ENCODE measurements at places on chromosomes 6 and 20.

- no peak for DNase-seq
Observed at GRCh38 chr20:53099856-53100255, 127.7 kb downstream of the TSHZ2 start.

- DNase-seq, result no peak
Observed at GRCh38 chr6:130070792-130071191, 52.4 kb downstream of the L3MBTL3 start.

GRCh38 chr6:100234625-100235024, 230.1 kb downstream of the SIM1 start:
- DNase-seq, result no peak

GRCh38 chr6:90274451-90275030, 22.1 kb downstream of the BACH2 start:
- no peak for DNase-seq

DNA sequence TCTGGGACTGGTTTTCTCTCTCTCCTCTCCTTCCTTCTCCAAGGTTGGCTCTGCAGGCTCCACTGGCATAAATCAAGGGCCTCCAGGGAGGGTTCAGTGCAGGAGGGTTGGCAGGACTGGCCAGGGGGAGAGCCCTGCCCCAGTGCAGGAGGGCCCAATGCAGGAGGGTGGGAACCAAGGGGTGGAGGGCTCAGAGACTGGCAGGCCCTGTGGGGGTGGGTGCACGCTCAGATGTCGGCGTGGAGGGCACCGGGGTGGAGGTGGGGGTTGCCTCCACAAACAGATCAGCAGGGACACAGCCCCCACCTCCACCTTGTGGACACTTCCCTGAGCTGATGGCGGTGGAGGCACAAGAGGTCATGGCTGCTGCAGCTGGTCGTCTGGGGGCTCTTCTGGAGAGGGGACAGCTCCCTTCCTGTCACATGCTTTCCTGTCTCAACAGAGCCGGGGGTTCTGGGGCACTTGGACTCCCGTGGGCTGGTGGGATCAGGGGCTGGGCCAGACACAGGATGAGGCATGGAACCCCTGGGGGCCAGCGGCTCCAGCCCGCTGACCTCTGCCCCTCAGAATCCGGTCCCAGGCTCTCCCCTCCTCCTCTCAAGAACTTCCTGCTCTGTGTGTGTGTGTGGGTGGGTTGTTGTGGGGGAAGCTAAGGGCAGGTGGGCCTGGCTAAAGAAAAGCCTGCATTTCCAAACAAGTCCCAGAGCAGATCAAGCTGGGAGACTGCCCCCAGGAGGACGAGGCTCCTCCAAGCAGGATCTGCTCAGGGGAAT, 2.7 kb upstream of the ABHD16B start:
- peak; percentile 66 for DNase-seq

DNA sequence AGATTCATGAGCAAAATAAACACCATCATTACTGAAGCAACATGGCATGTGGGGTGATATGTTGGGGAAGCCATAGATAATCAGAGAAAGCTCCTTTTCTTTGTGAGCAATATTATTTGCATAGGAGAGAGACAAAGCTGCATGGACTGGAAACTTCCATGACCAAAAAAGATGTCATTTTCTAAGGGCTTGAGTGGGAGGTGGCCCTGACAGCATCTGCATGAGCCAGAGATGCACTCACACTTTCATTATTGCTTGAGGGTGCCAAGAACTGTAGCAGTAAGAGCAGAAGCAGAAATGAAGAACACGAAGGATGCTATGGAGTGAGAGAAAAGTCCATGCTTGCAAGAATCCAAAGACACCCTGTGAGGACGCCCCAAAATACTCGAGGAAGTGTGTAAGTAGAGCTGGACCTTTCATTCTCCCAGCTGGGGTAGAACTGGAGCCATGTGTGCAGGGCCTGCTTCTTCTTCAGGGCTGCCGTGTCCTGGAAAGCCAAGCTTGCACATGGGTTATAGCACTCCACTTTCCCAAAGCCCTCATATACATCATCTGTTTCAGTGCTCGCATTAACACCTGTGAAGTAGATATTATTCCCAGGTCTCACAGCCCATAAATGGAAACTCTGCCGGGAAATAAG, 851.2 kb downstream of the DHX35 start:
- no peak for DNase-seq

GRCh38 chr20:16533502-16533901, 39.7 kb downstream of the KIF16B start:
- no peak for DNase-seq

DNA sequence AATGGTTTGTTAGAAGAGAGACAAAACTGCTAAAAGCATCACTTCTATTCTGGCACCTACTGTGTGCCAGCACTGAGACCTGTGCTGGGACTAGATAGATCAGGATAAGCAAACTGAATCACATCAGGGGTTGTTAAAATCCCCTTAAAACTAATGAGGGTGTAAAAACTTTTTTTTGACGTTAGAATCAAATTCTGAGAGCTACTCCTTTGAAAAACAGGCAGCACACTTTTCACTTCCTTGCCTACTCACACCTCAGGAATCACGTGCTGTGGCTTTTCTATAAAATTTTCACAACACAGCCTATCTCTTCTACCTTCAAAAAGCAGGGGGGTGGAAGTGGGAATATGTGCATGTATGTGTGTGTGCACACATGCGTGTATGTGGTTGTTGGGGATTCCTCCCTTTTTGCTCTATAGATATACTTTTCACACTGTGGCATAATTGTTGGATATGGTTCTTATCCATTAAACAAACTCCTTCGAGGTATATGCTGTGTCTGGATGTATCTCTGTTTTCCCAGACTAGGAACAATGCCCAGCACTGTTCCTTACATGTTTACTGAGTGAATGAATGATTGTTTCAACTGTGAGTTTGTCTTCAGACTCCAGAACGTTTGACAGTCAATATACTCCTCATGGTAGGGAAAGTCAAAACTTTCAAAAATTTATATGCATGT, 105.4 kb downstream of the FYN start:
- no peak for DNase-seq

DNA sequence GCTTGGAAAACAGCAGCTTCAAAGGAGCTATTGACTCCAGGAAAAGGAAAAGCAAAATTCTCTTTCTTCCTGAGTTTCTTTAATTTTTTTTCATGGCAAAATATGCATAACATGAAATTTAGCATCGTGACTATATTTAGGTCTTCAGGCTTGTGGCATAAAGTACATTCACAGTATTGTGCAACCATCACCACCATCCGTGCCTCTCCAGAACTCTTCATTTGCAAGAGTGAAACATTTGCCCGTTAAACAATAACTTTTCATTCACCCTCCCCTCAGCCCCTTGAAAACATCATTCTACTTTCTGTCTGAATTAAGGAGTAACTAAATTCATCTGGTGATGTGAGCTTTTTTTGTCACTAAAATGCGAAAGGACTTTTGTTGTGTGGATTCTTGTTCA, 251.7 kb downstream of the PHACTR1 start:
- no peak for DNase-seq

- no peak for DNase-seq
Observed at GRCh38 chr6:151835396-151835795, 27.9 kb downstream of the ESR1 start.

GRCh38 chr20:8656335-8656734, 412.6 kb upstream of the PLCB4 start:
- no peak for DNase-seq

GRCh38 chr6:136952714-136953260, 30.7 kb downstream of the SLC35D3 start:
- no peak for DNase-seq

GRCh38 chr20:25243416-25243979, 4.4 kb upstream of the PYGB start:
- no peak for DNase-seq

DNA sequence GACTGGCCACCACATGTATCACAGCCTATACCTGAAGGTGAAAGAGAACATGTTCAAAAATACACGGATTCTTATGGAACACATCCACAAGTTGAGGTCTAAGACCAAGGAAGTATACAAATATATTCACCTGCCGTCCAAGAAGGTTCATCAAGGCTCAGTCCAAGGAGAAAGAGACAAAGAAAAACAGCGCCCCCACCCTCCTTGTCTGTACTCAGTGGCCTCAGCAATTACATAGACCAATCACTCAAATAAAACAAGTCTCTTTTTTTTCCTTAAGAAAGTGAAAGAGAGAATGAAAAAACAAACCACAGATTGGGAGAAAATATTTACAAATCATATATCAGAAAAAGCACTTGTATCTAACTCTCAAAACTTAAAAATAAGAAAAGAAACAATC, 19.5 kb downstream of the CPXM1 start:
- no peak for DNase-seq

GRCh38 chr20:48066246-48066645, 281.0 kb upstream of the SULF2 start:
- no peak for DNase-seq

GRCh38 chr6:31135710-31136109, 3.2 kb downstream of the PSORS1C2 start:
- no peak for DNase-seq

GRCh38 chr6:138757136-138757535, 16.4 kb upstream of the CCDC28A start:
- DNase-seq, result no peak

DNA sequence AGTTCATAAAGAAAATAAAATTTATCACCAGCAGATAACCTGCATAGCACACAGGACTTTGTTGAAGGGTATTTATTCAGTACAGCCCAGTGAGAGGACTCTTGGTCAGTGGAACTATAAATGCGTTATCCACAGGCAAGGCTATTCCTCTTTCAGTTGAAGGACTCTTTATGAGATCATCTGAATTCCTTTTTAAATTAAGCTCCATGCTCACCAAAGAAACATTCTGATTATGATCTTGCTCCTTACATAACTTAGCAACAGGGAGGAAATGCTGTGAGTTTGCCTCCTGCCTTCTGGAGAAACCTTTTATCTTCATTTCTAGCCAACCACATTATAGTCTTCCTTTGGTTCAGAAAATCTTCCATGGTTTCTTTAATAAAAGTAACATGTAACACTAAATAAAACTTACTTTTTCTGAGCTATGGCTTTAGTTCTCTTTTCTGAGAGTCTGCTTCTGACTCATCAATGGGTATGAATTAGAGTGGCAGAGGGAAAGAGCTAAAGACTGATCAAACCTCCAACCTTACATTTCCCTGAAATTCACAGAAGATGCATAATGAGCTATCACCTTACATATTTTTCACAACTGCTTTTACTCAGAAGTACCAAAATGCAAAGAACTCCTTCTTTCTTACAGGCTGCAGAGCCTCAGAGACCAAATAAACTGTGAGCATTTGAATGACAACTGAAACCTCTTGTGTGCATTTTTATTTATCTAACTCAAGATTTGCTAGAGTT, 267.2 kb downstream of the ADGRG6 start:
- DNase-seq, result no peak

- no peak for DNase-seq
Observed at GRCh38 chr20:48193627-48194425, 408.5 kb upstream of the SULF2 start.

GRCh38 chr20:46350986-46351267, 42.6 kb upstream of the CDH22 start:
- peak; percentile 47 for DNase-seq

All from H9 (cell line).